ENCODE measurements at places on chromosomes 12 and 14.

DNA sequence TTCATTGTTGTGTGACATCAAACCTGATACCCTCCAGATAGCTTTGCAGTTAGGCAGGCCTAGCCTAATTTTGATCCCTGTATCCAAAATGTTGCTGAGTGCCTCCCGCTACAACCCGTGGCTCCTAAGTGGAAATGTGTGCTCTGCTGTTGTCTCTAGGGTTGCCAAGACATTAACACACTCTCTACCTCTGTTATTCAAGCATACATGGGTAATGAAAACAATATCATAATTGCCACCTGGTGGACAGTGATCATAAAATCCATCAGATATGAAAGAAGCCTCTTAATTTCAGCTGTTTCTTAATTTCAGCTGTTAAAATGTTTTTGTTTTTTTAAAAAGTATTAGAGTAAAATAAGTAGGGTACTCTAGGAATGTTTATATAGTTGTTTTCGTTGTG lies 93.5 kb downstream of the PLEKHA5 start:
- H3K36me3 ChIP-seq = no peaks in the 10 kb centered on the region
- H3K27ac ChIP-seq = no peak overlapping the region
- H3K27me3 ChIP-seq = no peaks in the 10 kb centered on the region
- no peak overlapping the region for H3K4me3 ChIP-seq
- no peak for DNase-seq

DNA sequence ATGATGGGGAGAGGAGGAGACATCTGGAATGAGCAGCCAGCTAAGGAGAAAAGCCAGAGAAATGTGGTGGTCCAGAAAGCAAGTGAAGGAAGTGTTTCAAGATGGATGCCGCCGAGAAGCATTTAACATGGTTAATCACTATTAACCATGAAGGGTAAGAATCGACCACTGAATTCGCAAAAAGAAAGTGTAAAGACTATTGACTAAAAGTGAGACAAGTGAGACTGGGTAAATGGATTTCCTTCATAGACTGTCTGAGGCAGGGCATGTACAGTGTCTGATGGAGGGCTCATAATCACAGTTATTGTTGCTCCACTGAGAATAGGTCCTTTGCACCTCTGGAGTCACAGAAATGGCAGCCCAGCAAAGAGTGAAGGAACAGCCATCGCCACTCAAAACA lies 25.3 kb upstream of the CLMN start:
- no peak for DNase-seq
- H3K36me3 ChIP-seq = no peaks in the 10 kb centered on the region

- no peaks in the 10 kb centered on the region for H3K27me3 ChIP-seq
- H3K27ac ChIP-seq = peak overlapping the region; percentile 67
- peaks cover 42% of the 10 kb centered on the region for H3K4me1 ChIP-seq
- peak overlapping the region; percentile 86 for H3K4me3 ChIP-seq
Measured at GRCh38 chr12:6606331-6607131, 648 bp downstream of the CHD4 start.

DNA sequence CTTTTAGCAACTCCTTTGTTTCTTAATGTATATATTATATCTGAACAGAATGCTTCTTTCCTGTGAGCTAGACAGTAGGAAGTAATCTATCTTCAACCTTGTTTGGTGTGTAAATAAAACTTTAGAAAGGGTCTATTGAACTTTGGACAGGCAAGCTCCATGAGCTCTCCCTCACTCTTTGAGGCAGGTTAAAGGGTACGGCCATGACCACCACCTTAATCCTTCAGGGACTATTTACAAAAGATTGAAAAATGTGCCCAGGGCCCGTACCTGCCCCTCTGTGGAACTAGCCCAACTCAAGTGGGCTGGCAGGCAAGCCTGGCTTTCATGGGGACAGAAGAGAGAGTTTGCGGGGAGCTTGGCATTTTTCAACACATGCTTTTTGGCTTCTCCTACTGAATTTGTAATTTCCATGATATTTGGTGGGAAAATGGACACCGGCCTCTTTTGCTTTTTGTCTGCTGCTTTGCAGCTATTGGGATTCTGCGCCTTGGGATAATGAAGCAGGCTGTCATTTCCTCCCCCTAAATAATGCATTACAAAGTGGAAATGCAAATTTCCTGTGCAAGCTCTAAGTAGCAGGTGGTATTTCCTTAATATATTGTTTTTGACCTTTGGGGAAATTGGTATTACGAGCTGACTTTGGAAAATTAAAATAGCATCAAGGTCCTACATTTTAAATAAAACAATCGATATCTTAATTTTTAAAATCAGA lies 106.0 kb downstream of the HMGA2 start:
- H3K27ac ChIP-seq = no peak overlapping the region
- no peaks in the 10 kb centered on the region for H3K4me1 ChIP-seq
- peaks cover 23% of the 10 kb centered on the region for H3K27me3 ChIP-seq
- H3K4me3 ChIP-seq = no peak overlapping the region
- no peaks in the 10 kb centered on the region for H3K36me3 ChIP-seq
- no peak for DNase-seq

GRCh38 chr14:31937730-31938346 lies 139.3 kb upstream of the ARHGAP5 start:
- no peaks in the 10 kb centered on the region for H3K36me3 ChIP-seq
- peak; percentile 87 for DNase-seq
- H3K27me3 ChIP-seq = peaks cover 2% of the 10 kb centered on the region

DNA sequence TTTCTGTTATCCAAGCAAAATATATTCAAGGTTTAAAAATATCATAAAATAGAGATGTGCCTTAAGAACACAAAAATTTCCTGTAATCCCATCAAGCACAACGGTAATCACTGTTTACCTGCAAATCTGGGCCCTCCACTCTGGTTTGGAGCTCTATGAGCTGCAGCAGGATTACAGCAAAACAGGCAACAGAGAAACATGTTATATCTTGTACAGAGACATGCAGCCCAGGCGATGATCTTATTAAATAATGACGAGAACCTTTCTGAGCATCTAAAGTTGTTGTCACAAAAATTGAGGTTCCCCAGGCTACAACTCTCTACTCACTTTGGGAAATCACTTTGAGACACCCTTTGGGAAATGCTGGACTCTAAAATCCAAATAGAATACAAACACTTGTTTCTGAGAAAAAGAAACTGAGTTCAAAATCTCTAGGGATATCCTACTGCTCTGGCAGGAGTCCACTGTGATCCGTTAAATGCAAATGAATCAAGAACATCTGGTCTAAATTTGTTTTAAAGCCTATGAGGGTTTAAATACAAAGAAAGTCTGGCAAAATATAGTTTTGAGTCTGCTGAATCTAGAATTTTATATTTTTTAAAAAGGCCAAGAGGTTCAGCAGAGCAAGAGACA lies 36.3 kb downstream of the STON2 start:
- no peak overlapping the region for H3K4me3 ChIP-seq
- no peak for DNase-seq
- H3K4me1 ChIP-seq = no peaks in the 10 kb centered on the region
- H3K27me3 ChIP-seq = no peaks in the 10 kb centered on the region
- no peaks in the 10 kb centered on the region for H3K36me3 ChIP-seq

- H3K27me3 ChIP-seq = peaks cover 78% of the 10 kb centered on the region
- DNase-seq = no peak
- H3K4me3 ChIP-seq = no peak overlapping the region
- H3K36me3 ChIP-seq = no peaks in the 10 kb centered on the region
Measured at GRCh38 chr12:80710727-80711449, 3.5 kb downstream of the MYF6 start.

- no peaks in the 10 kb centered on the region for H3K4me1 ChIP-seq
- no peaks in the 10 kb centered on the region for H3K36me3 ChIP-seq
- no peak overlapping the region for H3K27ac ChIP-seq
- no peak for DNase-seq
Measured at GRCh38 chr12:112638420-112638819, 153.1 kb upstream of the RPH3A start.

DNA sequence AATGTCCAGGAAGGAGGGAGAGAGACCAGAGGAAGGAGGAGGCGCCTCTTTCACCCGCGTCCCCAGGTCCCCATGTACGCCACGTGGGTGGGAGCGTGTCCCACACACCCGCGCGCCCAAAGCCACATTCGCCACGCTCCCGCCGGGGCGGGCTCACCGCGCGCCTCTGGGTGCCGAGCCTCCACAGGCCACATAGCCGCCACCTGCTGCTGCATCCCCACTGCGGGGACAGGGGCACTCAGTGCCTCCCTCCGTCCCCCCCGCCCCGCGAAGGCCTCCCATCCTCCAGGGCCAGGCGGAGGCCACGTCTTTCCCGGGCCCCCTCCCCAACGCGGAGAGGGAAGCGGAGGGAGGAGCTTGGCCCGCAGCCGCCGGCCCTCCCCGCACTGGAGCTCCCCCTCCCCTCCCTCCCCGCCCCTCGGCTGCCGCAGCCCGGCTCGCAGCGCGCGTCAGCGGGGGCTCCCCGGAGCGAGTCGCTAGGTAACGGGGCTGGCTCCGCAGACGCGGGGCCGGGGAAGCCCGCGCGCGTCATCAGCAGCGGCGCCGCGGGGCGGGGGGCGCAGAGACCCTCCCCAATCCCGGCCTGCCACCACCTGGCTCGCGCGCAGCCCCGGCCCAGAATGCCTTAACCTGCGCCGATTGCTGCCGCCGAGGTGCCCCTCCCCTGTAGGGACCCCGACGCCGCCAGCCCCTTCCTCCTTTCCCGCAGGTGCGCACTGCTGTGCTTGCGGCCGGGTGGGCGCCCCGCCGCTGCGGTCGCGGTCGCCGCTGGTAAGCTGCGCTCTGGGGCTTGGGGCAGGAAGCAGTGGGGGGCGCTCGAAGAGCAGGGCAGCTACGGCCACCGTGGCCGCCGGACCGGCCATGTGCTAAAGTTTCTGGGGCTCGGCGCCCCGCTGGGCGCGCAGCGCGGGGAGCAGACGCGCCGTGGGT lies 536 bp upstream of the TUNAR start:
- no peaks in the 10 kb centered on the region for H3K36me3 ChIP-seq
- no peak overlapping the region for H3K4me3 ChIP-seq
- H3K27ac ChIP-seq = no peak overlapping the region
- H3K4me1 ChIP-seq = no peaks in the 10 kb centered on the region

DNA sequence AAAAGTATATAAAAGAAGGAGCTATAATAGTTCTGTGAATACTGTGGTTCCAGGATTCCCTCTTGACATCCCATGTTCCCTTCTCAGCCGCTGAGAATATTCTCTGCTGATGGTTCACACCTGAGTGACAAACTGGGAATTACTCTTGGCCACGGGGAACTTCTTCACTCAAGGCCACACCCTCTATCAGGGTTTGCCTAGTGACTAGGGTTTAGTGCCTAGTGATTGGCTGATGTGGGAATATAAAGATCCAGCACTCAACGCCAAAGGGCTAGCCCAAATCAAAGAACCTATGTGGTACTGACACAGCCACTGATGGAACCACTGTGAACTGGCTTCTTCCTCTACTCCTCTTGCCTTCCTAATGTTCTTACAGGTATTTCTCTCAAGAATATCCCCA lies 248.4 kb downstream of the ASCL1 start:
- no peak for DNase-seq
- H3K27me3 ChIP-seq = no peaks in the 10 kb centered on the region
- H3K36me3 ChIP-seq = no peaks in the 10 kb centered on the region
- no peak overlapping the region for H3K27ac ChIP-seq

GRCh38 chr12:32549675-32550079 lies 129.4 kb upstream of the DNM1L start:
- no peak for DNase-seq
- no peak overlapping the region for H3K27ac ChIP-seq
- peaks cover 1% of the 10 kb centered on the region for H3K36me3 ChIP-seq
- H3K4me3 ChIP-seq = no peak overlapping the region
- H3K4me1 ChIP-seq = no peaks in the 10 kb centered on the region
- peaks cover 2% of the 10 kb centered on the region for H3K27me3 ChIP-seq

DNA sequence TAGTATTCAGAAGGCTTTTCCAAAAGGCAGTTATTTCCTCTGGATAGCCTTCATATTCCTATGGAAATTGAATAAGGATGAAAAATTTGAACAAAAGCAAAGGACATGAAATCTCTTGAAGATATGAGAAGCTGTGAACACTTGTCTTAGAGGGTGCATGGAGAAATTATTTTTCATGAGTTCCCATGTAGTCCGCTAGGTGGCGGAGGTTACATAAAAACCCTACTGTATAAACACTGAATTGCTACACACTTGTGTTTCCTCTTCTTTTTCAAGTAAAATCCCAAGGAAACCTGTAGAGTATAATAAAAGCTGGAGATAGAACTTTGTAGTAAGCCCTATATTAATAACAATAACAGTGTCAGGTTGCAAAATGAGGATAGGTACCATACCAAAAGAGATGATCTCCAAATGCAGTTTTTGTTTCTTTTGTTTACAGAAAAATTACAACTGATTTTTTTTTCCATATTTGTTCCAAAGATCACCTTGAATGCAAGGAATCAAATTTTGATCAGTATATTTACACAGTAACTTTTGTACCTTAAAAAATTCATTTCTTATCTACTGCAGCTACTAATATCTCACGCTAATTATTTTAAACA lies 37.8 kb upstream of the OR4E1 start:
- no peak for DNase-seq
- H3K4me3 ChIP-seq = no peak overlapping the region
- peaks cover 5% of the 10 kb centered on the region for H3K4me1 ChIP-seq

DNA sequence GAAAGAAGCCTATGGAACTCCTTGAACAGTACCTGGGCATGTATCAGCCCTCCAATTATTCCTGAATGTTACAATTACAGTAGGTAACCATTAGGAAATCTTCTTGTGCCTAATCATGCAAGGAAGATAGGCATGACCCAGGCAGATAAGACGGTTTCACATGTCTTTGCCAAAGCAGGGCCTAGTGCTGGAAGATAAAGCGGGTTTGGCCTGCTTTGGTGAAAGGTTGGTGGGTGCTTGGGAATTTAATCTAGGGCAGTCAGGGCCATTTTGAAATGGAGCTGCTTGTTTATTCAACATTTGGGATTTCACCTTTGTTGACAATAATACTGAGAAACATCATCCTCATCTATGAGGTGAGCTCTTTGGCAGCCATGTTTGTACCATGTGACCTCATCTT lies 12.5 kb upstream of the SRSF5 start:
- no peak overlapping the region for H3K27ac ChIP-seq
- H3K4me1 ChIP-seq = peaks cover 15% of the 10 kb centered on the region
- H3K27me3 ChIP-seq = peaks cover 2% of the 10 kb centered on the region
- no peak overlapping the region for H3K4me3 ChIP-seq
- DNase-seq = no peak
